ENCODE measurements at places on chromosomes 3 and 15. TPM values are rescaled to one million over a fixed set of nuclear protein-coding genes. Genes with fewer than 3 reads are reported as not detected.

CPN2 gene
- 159 TPM for total RNA-seq

PPM1L gene
- total RNA-seq = 26.4 TPM

TRAK1 gene
- 11.2 TPM for total RNA-seq

LMOD3 gene
- total RNA-seq = not detected
